ENCODE measurements at places on chromosomes 1 and 21.
A peak's percentile ranks its signal among the peaks of the same experiment; 100 is the strongest.

GRCh38 chr1:10935724-10936123, 76.7 kb upstream of the TARDBP start:
- DNase-seq = no peak

GRCh38 chr1:174391716-174392115, 56.0 kb upstream of the GPR52 start:
- DNase-seq = no peak

DNA sequence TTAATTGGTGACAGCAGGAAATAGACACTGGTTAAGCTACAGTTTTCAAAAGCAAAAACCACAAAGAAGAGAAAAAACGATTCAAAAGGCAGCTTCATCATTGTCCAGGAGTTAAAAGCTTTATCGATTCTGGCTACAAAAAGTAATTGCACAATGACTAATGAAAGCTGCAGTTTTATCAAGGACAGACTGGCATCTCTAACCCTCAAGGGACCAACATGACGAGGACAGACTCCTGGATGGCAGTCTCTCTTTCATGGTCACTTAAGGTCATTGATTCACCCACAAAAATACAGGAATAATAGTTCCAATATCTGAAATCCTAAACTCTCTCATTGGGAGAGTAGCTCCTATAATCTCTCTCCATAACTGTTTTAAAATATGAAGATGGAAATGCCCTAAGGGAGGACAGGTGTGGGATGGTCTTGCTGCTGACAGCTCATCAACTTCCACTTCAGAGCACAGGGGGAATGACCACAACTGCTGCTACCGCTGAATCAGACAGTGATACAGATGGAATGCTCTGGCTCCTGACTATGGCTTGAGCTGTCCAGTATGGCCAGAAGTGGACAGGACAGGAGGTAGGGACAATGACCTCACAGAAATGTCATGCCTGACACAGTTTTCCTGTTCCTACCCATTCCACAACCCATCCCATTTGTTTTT, 17.4 kb upstream of the CPLANE2 start:
- no peak for DNase-seq

DNA sequence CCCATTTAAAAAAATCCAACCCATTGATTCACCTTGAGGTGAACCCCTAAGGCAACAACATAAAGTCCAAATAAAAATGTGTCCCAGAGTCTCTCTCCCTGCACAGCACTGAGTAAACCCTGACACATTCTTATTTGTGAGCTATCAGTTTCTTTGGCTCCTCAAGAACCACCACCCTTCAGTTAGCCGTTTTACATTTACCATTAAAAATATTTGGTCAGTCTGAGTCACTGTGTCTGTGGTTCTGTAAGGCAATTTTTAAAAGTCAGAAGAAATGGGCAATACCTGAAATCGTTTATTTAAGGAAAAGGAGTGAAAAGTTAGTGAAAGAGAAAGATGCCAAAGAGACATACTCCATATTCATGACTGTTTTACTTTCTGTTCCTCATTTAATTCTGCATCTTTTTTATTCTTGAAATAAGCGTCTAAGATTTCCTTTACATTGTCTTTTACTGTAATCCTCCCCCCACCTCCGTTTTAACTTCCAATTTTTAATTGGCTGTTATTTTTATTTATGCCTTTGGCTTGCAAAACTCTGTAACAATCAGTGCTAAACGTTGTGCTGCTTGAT, 91.7 kb upstream of the IVNS1ABP start:
- DNase-seq = no peak

- DNase-seq = peak; percentile 60
Observed at GRCh38 chr1:204363335-204364114, 3.8 kb upstream of the PLEKHA6 start.

DNA sequence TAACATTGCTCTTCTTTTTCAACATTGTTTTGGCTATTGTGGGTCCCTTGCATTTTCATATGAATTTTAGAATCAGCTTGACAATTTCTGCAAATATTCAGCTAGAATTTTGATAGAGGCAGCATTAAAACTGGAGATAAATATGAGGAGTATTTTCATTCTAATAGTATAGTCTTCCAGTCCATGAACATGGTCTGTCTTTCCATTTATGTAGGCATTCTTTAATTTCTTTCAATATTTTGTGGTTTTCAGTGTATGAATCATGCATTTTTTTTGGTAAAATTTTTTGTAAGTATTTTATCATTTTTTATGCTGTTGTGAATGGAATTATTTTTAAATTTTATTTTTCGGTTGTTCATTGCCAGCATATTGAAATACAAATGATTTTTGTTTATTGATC, 97.2 kb downstream of the DNAH14 start:
- DNase-seq = no peak

DNA sequence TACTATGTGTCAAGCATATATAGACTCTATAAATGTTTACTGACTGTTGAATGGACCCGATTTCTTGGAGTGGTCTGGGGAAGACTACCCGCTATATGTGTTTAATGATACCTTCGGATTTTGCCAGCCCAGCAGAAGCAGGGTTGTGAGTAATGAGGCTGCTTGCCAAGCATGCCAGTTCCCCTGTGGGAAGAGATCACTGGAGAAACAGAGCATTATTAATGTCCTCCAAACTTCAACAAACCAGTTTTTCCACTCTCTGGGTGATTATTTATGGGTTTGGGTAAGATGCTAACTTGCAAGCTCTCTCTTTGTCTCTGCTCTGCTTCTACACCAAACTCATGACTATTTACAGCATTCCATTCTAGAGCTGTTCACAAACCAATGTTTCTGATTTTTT, 25.1 kb upstream of the PHGDH start:
- DNase-seq = no peak

- DNase-seq = no peak
Observed at GRCh38 chr1:156191292-156191964, 2.5 kb upstream of the SLC25A44 start.

- no peak for DNase-seq
Observed at GRCh38 chr1:174680101-174680500, 232.3 kb downstream of the GPR52 start.

DNA sequence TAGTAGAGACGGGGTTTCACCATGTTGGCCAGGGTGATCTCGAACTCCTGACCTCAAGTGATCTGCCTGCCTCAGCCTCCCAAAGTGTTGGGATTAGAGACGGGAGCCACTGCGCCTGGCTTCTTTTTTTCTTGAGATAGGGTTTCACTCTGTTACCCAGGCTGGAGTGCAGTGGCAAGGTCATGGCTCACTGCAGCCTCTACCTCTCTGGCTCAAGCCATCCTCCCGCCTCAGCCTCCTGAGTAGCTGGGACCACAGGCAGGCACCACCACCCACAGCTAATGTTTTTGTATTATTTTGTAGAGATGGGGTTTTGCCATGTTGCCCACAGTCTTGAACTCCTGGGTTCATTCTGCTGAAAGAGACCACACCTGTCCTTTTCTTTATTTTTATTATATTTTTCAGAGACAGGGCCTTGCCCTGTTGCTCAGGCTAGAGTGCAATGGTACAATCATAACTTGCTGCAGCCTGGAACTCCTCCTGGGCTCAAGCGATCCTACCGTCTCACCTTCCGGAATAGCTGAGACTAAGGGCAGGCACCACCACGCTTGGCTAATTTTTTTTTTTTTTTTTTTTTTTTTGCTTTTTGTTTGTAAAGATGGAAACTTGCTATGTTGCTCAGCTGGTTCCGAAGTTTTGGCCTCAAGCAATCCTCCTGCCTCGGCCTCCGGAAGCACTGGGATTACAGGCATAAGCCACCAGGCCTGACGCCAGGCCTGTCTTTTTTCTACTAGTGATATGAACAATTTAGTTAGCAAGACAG, 3.1 kb downstream of the LMNA start:
- DNase-seq = no peak
